Stimulated activated naive B cell treated with anti-CD40 and anti-IgM and Interleukin-4, amounts not matched to agents 10 μg/mL and 1 μg/mL and 100 μg/mL, for 72 hours (primary cell): ENCODE measurements at places on chromosomes 13 and 19.

GRCh38 chr13:113425941-113426590, 27.2 kb downstream of the ADPRHL1 start:
- DNase-seq, result no peak

- no peak for DNase-seq
These were observed 275.5 kb downstream of the EFNB2 start for GRCh38 chr13:106259928-106260327.

- DNase-seq, result no peak
These were observed 2.7 kb downstream of the MEIS3 start for GRCh38 chr19:47416643-47416985.

DNA sequence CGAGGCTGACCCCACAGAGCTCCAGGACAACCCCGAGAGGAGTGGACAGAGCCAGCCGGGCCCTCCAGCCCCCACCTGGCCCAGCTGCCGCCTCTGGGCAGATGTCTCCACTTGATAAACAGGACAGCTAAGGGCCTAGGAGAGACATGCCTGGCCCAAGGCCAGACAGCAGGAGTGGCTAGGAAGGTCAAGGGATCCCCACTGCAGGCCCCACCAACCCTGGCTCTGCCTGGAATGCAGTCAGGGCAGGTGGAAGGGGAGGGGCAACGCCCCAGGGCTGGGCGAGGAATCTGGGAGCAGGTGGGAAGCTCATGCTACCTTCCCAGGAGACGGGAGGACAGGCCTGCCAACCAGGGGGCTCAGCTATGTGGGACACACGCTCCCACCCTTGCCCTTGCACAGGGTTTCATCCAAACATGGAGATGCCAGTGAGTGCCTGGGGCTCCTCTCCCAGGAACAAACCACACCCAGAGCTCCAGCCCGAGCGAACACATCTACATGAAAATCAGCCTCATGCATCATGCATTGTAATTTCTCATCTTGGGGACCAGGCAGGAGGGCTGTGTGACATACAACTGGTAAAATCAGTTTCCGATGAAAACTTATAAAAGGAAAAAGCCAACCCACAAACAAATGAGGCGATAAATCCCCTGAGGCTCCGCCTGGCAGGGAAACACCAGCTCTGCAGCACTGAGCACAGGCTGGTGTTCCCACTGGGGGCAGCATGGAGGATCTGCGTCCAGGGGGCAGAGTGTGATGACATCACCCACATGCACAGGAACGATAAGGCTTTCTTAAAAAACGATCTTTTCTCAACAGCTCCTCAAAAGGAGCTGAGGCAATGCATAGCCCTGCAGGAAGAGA, 25.0 kb downstream of the SH3GL1 start:
- DNase-seq, result peak; percentile 89

DNA sequence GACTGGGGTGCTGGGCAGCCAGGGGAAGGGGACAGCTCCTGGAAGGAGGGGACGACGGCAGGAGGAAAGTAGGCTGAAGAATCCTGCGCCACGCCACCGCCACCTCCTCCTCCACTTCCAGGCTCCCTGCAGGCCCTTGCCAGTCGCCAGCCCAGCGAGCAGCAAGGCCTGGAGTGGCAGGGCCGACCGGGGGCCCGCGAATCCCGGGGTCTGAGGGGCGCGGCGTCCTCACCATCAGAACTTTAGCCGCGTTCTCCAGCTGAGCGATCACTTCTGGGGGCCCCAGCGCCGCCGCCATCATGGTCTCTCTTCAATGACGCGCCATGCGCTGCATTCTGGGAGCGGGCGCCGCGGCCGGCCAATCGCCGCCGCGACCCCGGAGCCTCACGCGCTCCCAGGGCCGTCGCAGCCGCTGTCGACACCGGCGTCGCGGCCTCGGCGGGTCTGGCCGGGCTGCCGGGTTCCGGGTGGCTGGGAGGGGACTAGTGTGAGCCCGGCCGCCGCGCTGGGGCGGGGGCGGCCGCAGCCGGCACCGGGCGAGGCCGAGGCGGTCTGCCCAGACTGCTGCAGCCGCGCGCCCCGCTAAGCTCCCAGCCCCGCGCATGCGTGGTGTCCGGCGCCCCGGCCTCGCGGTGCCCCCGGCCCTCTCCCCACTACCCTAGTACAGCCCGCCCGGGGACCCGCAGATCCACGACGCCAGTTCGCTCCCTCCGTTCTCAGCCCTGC, at the start of gene XPO4:
XPO4 (minus strand) TSS at position 309 of the 726 bp plus-strand sequence; CDS start at position 301, 8 bp downstream.
- DNase-seq, result peak; percentile 80

GRCh38 chr13:54636231-54636630, 1607.6 kb downstream of the OLFM4 start:
- no peak for DNase-seq

DNA sequence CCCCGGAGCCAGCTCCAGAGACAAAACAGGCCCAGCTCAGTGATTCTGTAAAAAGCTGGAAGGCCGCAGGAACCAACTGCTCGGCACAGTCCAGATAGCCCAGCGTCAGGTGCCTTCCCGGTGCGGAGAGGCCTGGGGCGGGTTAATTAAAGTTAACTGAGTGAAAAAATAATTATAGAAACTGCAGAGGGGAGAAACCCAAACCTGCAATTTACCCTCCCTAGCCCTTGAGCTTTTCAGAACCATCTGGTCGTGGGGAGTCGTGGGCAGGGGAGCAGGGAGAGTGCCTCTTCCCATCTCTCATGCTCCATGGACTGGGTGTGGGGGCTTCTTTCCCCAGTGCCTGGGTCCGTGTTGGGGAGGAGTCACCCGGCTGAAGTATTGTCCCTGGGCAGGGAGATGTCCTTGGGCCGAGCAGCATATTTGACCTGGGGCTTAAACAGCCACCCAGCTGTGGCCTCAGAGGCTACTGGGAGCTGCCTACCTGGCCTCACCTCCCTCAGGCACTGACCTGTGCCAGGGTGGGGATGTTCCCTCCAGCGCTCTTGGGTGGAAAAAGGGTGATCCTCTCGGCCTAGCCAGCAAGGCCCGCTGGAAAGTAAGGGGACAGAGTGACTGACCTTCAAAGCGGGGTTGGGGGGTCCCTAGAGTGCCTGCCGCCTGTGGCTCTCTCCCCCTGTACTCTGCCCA, 65.9 kb downstream of the CHST8 start:
- DNase-seq, result no peak

- DNase-seq, result no peak
These were observed 11.9 kb downstream of the C19orf25 start for GRCh38 chr19:1467215-1467489.

- DNase-seq, result no peak
These were observed 5.5 kb downstream of the BRSK1 start for GRCh38 chr19:55289117-55289796.

DNA sequence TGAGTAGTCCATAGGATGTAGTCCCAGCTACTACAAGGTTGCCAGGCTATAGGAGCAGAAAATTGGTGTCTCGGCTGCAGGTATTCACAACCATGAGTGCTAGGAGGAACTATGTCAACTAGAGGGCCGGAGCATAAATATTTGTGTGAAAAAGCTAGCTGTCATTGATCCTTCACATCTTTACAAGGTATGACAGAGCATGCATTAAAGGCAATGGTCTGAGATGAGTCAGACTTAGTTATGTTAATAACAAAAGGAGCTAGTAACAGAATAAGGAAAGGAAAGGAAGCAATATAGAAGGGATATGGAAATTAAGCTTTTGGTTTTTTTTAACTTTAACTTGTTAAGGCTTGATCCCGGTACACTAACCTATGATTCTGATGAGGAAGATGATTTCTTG, 40.9 kb upstream of the PSG9 start:
- no peak for DNase-seq

DNA sequence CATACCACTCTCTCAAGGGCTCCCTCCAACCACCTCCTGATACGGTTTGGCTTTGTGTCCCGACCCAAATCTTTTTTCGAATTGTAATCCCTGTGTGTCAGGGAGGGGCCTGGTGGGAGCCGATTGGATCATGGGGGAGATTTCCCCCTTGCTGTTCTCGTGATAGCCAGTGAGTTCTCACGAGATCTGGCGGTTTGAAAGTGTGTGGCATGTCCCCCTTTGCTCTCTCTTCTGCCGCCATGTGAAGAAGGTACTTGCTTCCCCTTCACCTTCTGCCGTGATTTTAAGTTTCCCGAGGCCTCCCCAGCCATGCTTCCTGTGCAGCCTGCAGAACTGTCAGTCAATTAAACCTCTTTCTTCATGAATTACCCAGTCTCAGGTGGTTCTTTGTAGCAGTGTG, 34.7 kb upstream of the SLC15A1 start:
- DNase-seq, result no peak

- DNase-seq, result no peak
These were observed 29.4 kb upstream of the STK24 start for GRCh38 chr13:98606296-98606695.

- DNase-seq, result no peak
These were observed 38.1 kb downstream of the RNF17 start for GRCh38 chr13:24802074-24802473.

GRCh38 chr19:4046946-4047683, 19.6 kb downstream of the ZBTB7A start:
- DNase-seq, result no peak

DNA sequence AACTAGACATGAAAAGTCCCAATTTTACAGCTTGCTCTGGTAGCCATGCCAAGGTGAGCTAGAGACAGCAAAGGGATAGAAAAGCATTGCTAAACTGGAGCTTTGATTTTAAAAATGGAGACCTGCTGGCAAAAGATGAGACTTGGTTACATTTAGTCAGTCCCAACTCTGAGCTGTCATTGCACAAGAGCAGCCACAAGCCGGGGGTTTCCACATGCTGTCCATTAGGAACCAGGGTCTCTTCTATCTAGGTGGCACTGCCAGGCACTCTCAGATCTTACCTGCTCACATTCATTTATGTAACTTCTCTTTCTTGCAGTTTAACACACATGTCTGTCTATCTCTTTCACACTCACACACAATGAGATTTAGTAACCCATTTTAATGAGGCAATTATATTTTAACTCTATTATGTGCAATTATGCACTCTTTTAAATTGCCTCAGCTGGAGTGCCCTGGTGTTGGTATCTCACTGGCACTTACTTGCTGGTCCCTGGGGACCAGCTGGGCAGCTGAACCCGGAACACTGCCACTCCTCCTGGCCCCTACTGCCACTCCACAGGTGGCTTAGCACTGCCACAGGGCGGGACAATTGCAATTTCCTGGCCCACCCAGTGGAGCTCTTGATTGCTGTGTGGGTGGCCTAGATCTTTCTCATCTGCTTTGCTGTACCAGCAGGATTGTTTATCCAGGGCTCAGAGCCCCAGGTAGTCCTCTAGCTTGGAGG, 112.5 kb downstream of the COG6 start:
- no peak for DNase-seq

DNA sequence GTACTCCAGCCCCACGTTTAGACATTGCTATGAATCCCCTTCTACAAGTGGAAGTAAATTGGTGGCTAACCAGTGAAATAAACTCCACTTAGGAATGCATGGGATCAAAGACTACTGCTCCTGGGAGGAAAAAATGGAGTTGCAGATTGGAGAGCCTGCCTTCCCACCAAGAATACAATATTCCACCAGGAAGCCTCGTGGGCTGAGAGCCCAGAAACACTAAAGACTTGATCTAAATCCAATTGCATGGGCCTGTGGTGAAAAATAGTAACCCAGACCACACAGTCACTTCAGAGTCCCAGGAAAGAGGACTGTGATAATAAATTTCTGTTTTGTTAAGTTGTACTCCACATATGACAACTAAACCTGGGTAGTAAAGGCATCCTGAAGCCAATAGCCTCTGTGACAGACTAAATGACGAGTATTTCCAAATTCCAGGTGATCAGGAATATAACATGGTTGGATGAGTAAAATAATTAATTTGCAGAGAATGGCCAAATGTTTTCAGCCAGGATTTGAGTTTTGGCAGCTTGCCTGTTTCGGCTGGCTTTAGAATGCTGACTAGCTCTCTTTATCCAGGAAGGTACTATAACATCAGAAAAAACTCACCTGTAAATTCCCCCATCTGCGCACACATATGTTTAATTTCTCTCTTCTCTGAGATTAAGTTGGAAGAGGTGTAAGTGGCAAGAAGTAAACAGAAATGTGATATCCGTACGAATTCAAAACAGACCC, 480.3 kb downstream of the LIG4 start:
- no peak for DNase-seq

- DNase-seq, result no peak
These were observed 19.4 kb downstream of the PLVAP start for GRCh38 chr19:17357724-17358123.

GRCh38 chr19:32691952-32692726, 518 bp downstream of the NUDT19 start:
- peak; percentile 74 for DNase-seq
